ENCODE measurements at places on chromosomes 12 and 14.
A peak's percentile ranks its signal among the peaks of the same experiment; 100 is the strongest.

DNA sequence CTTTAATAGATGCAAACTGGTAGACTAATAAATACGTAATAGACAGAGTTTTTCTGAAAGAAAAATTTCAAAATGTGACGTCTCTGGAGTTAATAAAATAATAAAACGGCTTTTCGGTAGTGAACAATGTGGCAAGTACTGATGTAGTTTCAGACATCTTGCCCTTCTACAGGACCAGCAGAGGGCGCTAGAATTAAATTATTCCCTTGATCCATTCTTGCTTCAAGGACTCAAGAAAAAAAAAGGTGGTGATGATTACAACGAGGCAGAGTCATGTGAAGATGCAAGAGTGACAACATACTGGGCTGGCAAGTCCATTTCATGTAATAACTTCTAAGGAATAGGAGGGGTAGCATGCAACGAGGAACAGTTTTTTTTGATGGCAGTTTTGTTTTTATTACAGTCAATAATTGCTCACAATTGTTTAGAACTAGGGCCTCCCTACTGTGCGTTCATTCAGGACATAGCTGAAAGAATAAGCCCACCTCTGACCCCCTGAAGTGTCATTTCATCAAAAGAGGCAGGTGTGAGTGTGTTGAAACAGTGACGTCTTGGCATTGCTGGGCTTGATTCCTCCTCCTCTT, 101.0 kb upstream of the GZMB start:
- peak; percentile 24 for DNase-seq

DNA sequence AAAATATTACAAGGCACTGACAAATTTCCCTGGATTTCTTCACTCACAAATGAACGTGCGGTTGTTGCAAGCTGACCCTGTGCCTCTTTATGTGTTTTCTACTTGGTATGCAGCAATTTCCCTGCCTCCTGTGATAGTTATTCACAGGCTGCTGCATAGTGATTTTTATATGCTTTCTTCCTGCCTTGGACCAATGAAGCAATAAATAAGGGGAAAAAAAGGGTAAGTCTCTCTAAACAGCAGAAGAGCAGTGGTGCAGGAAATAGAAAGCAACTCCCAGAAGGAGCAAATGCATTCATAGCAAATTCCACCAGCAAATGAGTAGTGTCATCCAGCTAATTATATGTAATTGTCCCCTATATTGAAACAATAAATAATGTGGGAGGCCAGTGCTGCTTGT, 737.9 kb downstream of the GALC start:
- no peak for DNase-seq

DNA sequence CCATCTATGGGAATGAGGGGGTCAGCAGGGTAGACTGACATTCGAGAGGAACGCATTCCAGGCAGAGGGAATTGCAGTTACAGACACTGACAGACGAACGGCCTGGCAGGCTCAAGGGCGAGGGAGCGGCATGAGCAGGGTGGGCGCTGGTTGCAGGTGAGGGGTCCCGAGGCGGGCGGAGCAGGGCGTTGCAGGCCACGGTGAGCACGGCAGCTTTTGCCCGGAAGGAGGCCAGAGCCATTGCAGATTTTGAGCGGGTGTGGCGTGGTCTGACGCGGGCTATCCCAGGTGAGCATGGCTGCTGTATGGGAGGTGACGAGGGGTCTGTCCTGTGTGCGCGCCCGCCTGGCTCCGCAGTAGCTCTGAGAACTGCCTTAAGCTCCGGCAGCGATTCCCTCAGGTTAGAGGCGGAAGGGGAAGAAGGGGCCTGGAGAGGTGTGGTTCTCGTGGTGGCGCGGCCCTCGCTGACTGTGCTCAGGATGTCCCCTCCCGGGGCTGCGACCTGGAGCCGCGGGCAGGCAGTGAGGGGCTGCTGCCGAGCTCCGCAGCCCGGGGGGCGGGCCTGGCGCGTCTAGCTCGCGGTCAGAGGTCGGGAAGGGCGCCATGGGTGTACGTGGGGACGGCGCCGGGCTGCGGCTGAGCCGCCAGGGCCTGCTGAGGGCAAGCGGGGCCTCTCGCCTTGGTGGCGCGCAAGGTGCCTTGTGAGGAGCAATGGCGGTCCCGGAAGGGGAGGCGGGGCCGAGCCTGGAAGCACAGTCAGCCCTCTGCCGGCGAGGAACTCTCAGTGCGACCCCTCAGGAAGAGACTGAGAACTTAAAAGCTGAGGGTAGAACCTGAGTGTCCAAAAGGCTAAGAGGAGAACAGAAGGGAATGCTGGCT, 177.1 kb downstream of the CACNA1C start:
- DNase-seq: no peak

DNA sequence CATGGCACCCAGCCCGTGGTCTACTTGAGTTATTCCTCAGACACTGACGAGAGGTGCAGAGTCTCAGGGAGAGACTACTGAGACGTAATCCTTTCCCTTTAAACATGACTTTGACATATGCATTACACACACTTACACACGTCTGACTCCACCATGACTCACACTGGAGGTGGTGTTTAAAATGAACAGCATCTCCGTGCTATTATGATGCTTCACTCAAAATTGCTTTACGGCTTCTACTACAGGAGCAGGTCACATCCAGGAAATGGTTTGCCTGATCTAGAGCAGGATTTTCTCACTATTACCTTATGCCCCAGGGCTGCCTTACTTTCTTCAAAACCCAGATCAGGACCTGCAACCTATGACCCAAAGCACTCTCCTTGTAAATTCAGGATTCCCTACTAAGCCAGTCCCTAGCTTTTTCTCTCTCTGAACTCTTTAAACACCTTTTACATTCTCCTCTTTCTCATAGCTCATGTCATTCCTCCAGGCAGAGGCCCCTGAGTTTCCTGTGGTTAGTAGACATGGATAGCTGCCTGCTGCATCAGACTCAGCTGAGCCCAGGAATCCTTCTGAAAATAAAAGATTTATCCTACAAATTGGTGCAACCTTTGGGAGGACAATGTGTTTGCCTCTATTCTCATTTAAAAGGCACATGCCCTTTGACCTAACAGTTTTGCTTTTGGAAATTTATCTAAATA, 31.2 kb downstream of the TMCC3 start:
- peak; percentile 58 for DNase-seq

GRCh38 chr12:42780671-42781070, 191.1 kb upstream of the PRICKLE1 start:
- no peak for DNase-seq

GRCh38 chr12:101570047-101570446, 24.7 kb upstream of the MYBPC1 start:
- no peak for DNase-seq

DNA sequence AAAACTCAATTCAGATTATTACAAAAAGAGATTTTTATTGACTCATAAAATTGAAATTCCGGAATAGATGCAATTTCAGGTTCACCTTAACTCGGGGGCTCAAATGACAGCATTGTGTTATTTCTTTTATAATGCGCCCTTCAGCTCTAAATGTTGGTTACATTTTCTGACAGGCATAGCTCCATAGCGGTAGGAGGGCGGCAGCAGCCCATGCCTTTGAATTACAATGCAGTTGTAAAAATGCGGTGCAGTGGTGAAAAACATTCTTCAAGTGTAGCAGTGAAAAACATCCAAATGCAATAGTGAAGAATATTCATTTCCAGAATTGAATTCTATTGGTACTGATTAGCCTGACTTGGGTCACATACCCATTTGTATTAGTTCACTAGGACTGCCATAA, 215.3 kb upstream of the PKP2 start:
- no peak for DNase-seq

DNA sequence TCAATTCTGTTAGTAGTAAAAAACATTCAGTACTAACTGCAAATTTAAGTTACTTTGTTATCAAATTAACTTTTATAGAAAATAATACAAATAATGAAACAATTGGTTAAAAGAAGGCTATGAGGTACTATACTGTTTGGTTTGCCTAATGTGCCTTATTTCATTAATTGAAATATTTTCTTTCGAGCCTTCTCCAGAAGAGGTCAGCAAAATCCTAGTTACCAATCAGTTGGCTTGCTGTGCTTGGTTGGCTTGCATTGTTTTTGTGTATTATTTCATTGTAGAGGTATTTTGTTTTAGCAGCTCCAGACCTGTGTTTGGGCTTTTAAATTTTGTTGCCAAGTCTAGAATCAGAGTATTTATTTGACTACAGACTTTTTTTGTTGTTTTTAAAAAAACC, 68.5 kb downstream of the AEBP2 start:
- no peak for DNase-seq

- DNase-seq: no peak
Observed at GRCh38 chr12:102480406-102480805, at the start of gene IGF1. IGF1 (minus strand) TSS chr12:102480563; CDS start chr12:102480381, 182 bp downstream.

GRCh38 chr14:76698631-76699030, 62.6 kb upstream of the VASH1 start:
- DNase-seq: no peak

DNA sequence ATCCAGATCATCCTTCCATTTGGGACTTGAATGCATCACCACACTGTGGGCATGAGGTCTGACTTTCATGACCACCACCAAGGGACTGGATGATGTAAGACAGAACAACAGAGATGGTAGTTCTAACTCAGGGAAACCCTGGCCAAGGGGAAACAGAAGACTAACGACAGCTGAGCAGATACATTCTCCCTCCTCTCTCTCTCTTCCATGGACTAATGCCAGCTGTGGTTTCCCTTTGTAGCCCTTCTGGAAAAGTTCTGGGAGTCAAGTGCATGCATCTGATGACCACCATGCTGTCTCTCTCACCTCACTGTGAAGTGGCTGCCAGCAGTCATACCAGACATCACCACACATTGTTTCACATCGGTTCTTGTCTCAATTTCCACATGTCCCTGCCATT, 3.4 kb downstream of the TAS2R30 start:
- DNase-seq: no peak

DNA sequence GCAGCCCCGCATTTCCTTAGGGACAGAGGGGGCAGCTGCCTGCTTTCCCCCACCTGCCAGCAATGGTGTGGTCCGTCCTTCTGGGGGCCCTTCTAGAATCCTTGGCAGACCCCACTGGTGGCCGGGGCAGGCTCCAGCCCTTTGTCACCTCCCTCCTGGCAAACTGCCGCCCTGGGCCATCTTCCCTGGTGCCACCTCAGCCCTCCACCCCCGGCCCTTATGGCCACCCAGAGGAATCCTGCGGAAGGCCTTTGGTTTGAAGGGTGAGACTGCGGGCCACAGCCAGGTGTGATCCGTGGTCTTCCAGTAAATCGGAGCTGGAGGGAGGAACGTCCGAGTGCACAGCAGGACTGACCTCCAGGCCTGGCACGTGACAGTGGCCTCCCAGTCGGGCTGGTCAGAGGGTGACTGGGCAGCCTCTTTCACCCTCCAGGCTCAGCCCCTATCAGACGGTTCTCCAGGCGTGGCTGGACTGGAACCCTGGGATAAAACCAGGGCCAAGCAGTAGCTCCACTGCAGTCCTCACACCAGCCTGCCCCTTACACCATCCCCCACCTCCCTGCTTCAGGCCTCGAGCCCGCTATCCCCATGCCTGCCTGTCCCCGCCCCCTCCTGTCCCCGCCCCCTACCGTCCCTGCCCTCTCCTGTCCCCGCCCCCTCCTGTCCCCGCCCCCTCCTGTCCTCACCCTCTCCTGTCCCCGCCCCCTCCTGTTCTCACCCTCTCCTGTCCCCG, 12.4 kb downstream of the FBRSL1 start:
- no peak for DNase-seq

- peak; percentile 91 for DNase-seq
Observed at GRCh38 chr12:4116251-4117111, 157.1 kb upstream of the CCND2 start.

GRCh38 chr12:643475-644302, 19.6 kb downstream of the NINJ2 start:
- DNase-seq: no peak

DNA sequence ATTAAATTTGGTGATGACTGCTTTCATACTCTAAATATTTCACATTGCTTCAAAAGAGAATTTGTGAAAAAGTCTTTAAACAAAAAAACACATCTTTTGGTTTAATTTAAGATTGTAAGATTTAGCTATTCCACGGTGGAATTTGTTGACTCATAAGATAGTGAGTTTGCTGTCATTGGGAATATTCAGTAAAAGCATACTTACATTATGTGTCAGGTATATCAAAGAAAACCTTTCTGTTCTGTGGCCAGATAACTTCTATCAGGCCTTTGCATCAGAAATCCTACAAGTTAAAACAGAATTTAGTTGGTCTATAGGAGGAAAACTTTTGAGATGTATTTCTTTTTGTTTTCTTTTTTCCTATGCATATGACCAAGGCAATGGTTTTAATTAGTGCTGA, 148.8 kb upstream of the E2F7 start:
- no peak for DNase-seq

- no peak for DNase-seq
Observed at GRCh38 chr12:3170423-3171194, 93.4 kb downstream of the TSPAN9 start.

DNA sequence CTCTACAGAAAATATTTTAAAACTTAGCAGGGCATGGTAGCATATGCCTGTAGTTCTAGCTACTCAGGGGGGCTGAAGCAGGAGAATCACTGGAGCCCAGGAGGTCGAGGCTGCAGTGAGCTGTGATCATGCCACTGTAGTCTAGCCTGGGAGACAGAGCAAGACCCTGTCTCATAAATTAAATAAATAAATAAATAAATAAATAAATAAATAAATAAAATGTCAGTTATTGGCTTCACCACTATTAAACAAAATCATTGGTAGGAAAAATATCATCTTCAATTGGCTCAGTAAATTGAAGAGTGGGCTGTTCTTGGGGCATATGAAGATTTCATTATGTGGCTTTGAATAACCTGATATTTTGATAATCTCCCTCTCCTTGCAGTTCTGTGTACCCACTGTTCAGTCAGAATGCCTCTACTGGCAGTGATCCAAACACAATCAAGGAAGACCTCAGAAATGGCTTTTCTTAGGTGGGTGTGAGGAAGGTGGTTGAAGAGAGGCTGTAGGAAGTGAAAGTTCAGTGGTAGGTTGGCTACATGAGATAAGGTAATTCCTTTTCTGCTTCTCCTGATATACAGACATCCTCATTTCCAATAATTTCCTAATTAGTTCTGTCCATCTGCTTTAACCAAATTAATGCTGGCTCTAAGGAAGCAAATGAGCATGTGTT, 175.8 kb downstream of the MSRB3 start:
- no peak for DNase-seq

DNA sequence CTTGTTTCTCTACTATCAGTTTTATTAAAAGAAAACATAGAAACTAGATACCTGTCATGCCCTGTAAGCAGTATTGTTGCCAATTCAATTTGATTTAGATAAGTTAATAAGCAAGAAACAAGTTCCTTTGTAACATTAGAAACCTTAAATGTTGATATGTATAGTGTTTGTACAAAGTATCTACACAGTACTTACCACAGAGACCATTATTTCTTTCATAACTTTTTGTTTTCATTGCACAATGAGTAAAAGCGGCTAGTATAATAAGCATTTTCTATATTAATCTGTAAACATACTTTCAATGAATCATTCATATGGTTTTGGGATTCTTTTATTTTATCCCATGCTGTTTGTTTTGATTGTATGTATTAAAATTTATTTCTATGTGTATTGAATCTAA, 305.1 kb downstream of the TTC6 start:
- DNase-seq: no peak

DNA sequence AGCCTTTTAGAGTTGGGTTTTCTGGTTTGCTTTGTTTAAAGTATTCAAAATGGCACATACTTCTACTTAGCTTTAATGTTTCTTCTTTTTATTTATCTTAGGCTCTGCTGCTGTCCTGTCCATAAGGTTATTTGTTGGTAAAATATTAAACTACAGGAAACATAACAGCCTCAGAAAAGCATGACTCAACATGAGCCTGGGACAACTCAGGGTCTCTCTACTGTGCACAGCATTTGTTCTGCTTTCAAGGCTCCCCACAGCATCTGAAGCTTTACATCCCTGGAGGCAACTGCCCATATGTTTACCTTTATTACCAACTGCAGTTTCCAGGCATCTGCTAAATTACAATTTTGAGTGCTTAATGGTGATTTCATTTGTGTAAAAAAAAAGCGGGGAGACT, 954.2 kb upstream of the FBXO33 start:
- DNase-seq: no peak

All from SW 1271 (cell line).